ENCODE measurements at places on chromosomes 7 and 10.

- DNase-seq = no peak
Measured at GRCh38 chr10:80532571-80532970, 5.1 kb upstream of the SH2D4B start.

GRCh38 chr7:106806556-106806955, 58.5 kb upstream of the PIK3CG start:
- DNase-seq = no peak

- DNase-seq = no peak
Measured at GRCh38 chr10:58797356-58797755, 284.7 kb downstream of the BICC1 start.

GRCh38 chr10:124329941-124330340, 88.8 kb downstream of the OAT start:
- no peak for DNase-seq

DNA sequence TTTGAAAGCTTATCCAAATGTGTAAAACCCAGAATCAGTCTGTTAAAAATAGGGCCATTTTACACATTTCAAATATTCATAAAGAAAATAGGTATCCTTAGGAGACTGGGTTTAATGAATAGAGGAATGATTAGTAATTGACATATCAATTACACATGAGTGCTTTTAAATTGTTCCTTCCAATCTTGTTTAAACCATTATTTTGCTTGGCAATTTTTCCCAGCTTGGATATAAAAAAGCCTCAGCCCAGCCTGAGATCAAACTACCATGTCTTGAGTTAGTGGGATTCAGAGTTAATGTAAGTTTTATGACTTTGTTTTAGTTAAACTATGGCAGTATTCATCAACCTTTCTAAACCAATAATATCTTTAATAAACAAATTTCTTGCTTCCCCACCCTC, 28.3 kb downstream of the PARP12 start:
- DNase-seq = no peak

DNA sequence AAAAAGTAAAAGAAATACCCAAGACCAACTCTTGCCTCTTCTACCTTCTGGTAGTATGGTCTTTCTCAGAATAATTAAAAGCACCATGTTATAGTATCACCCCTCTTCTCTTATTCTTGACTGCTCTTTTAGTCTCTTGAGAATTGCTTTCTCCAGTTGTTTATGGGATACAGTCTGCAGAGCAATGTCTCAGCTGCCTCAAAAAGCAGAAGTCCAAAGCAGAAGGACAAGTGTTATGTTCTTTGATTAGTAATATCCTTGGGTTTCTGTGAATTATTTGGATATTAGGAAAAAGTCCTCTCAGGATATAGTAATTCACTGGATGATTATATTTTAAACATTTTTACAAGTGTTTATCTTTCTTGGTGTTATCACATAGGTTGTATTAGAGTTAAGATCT, 7.4 kb downstream of the TAS2R41 start:
- DNase-seq = no peak

DNA sequence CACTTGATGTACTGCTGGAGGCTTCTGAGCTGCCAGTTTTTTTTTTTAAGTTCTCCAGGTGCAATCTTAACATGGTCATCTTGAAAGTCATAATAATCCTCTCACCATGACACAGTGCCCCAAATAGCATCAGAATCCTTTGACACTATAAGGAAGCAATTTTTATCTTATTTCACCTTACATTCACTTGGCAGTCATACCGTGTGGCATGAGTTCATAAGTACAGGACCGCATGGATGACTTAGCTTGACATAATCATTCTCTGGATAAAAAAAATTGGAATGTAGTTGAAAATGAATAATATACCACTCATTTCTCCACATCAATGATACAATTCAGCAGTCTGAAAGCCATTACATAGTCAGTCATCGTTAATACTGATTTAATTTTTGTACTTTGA, 25.6 kb upstream of the TMEM196 start:
- no peak for DNase-seq

- no peak for DNase-seq
Measured at GRCh38 chr10:124081547-124082140, 11.8 kb downstream of the CHST15 start.

DNA sequence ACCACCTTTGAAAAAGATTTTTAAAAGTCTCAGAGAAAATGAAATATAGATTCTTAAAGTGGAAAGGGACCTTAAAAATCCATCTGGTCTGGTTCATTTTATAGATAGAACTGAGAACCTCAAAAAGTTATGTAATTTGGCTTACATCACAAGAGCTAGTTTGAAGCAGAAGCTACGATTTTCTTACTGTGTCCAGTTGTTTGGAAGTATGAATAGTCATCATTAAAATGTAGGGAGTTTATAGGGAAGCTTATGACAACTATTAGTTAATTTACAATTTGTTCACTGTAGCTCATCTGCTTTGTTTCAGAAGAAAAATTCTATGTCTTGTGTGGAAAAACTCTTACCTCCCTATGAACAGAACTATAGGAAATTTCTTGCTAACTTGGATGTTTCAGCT, 26.9 kb downstream of the ZEB1 start:
- no peak for DNase-seq

DNA sequence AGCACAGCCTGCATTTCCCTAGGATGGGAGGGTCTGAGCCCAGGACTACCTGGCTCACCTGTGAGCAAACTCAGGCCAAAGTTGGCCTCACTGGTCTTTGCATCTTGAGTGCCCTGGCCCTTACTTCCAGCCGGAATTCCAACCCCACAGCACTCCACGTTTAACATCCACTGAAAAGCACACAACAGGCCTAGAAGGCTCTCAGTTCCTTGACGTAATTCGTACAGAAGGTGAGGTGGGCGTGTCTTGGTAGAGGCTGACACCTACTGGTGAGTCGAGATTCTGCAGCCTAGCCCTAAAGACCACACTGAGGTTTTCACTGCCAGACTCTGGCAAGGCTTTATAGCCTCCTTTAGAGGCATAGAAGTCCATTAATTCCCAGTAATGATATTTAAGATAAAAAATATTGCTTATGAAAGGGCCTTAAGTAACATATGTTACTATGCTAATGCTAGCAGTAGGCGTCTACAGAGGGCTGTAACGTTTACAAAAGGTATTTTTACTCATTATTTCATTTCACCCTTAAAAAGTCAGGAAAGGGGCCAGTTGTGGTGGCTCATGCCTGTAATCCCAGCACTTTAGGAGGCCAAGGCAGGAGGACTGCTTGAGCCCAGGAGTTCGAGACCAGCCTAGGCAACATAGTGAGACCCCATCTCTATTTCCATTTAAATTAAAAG, 95.8 kb downstream of the HIP1 start:
- DNase-seq = no peak

DNA sequence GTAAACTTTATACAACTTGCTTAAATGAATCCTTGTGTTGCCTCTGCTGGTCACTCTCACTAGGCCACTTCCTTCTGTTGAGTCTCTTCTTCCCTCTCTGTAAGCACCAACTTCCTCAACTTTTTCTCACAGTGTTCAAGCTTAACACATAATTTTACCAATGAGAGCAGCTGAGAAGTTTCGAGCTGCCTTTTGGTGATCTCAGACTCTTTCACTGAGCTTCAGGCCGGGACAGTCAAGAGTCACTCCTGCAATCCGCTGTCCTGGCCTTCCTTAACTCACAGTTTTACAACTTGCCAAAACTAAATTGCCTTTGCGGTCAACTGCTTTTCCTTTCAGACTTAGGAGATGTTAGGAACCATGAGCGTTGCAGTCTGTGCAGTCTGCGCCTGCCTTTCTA, 47.4 kb downstream of the PRPF18 start:
- DNase-seq = no peak

DNA sequence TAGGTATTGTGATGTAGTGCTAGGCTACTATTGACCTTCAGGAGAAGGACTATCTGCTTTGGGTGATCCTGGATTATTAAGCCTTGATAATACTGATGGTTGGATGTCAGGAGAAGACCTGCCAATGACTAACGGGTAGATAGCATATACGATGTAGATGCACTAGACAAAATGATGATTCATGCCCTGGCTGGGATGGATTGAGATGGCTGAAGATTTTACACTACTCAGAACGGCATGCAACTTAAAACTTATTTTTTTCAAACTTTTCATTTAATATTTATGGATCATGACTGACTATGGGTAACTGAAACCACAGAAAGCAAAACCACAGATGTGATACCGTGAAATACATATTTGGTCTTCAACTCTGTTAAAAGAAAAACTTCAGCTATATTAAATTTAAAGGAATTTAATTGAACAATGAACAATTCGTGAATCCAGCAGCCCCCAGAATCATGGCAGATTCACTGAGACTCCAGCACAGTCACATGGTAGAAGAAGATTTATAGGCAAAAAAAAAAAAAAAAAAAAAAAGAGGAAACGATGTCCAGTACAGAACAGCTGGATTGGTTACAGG, 124.6 kb upstream of the CDK13 start:
- no peak for DNase-seq

GRCh38 chr10:96708456-96708855, 11.9 kb downstream of the PIK3AP1 start:
- DNase-seq = no peak

DNA sequence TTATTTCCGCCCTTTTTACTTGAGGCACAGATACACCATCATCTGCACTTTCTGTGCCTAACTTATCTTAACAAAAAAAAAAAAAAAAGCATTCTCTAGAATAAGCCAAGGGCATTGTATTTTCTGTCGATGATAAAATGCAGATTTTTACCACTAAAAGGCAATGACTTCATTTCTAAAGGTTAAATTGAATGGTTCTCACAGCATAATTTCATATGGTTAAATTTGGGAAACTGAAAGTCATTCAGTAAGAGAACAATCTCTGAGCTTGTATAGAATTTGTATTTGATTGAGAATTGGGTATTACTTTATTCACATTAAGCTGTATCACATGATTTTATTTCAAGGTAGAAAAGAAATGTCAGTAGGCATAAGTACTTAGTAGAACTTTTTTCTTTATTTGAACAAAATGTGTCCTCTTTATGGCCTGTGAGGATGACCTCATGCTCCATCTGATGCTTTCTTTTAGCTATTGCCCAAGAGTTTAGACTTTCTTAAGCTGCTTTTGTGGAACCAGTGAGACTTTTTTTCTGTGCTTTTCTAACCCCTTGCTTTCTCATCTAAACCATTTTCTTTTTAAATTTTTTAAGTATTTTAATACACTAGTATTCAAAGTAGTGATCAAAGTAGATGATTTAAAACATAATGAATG, 110.3 kb downstream of the LRRC4 start:
- DNase-seq = no peak

DNA sequence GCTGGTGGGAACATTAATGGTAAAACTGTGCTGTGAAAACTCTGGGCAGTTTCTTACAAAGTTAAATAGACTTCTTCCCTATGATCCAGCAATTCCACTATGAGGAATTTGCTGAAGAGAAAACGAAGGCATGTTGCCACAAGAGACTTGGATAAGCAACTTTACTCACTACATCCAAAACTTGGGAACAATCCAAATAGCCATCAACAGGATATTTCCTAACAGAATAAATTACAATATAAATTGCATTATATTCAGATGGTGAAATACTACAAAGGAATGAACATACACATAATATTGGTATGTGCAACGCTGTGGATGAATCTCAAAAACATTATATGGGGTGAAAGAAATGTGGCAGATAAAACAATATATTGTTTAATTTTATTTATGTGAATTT, 21.4 kb upstream of the MKI67 start:
- DNase-seq = no peak

GRCh38 chr7:66627151-66627681, 1.5 kb upstream of the KCTD7 start:
- DNase-seq = no peak

DNA sequence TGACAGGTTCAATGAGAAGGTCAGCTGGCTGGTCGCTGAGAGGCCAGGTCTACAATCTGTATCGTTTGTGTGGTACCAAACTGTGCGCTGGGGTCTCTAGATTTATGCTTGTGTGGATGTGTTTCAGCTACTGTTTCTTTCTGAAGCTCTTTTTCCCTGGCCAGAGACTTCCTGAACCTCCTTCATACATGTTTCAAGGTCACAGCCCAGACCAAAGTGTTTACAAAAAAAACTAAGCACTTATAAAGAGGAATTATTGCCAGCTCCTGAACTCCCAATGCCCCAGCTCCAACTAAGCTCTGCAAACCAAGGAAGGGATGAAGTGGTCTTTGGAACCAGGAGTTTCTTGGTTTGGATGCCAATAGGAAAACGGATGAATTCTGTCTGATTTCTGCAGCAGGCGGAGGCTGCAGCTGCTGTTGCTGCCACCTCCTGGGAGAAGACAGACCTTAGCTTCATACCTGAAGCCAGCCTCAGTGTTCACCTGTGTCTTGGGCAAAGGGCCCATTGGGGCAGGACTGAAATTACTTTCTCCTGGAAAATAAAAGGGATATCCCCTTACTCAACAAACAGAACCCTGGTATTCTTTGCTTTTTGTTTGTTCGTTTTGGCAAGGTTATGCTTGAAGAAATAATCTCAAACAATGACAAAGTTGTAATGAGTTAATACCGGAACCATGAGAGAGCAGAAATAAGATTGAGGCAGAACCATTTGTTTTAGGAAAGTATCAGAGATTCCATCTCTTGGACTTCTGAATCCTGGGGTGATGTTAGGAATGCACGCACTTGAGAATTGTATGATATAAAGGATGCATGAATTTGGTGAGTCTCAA, 24.6 kb upstream of the MKLN1 start:
- no peak for DNase-seq

GRCh38 chr7:51476026-51476425, 159.4 kb upstream of the COBL start:
- DNase-seq = no peak

GRCh38 chr10:3119796-3120459, 52.6 kb downstream of the PFKP start:
- no peak for DNase-seq

DNA sequence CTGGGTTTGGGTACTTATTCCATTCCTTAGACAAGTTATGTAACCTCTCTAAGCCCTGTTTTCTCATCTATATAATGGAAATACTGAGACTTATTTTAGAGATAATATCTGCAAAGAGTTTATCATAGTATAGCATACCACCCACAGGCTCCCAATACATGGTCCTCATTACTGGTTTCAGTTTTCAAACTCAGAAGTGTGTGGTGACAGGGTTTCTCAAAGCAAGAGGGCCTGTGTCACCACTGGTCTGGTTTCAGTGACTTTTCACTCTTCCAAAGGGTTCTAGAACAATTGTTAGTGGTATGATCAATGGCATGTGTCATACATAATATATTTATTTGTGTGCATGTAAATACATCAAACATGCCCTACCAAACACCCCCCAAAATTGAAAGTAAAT, 89.2 kb upstream of the BMPER start:
- DNase-seq = no peak
